ENCODE measurements at places on chromosomes 13 and 19.

GRCh38 chr19:44653977-44654774, 10.5 kb downstream of the PVR start:
- DNase-seq: peak; percentile 66

DNA sequence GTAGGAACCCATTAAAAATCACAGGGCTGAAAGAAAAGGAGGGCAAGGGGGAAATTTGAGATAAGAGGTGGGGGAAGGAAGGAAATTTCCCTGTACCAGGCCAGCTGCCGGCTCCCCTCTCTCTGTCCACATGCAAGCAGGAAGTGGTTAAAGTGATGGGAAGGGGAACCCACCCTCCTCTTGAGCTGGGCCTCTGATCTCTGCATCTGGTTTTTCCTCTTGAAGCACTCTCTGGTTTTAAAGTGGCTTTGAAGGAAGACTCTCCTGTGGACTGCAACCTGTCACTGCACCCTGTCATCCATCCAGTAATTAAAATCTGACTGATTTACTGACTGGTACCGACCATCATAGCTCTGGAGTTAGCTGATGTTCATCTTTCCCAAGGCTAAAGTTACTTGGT, 239.6 kb downstream of the TSHZ3 start:
- no peak for DNase-seq

- DNase-seq: no peak
Observed at GRCh38 chr19:42497492-42498168, 30.7 kb downstream of the CEACAM1 start.

DNA sequence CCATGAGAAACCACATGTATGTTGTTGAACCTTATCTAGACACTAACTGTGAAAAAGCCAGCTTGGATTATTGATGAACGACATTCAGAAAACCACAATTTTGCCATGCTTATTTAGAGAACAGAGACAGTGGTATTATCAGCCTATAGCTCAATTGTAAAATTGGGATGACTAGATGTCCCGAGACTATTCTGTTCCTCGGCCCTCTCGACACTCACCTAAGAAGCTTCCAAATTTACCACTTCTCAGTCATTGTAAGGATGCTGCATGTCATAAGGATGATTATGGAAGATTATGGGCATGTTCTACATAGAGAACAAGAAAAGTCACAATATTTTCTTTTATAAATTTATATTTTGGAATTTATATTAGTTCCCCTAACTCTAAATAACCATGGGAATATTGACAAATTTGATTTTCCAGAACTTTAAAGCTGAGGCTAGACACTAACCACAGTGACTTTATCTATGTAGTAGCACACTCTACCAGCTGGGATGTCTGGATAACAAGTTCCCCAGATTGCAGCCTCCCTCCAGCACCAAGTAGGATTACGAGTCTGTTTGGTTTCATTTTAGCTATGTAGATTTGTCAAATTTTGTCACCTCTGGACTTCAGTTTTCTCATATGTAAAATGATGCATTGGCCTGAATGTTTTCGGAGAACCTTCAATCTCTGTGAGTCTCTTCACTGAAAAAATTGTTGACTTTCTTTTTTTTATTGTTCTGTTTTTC, 513.6 kb downstream of the IRS2 start:
- DNase-seq: no peak

- DNase-seq: no peak
Observed at GRCh38 chr13:77031656-77032243, 4.8 kb upstream of the FBXL3 start.

DNA sequence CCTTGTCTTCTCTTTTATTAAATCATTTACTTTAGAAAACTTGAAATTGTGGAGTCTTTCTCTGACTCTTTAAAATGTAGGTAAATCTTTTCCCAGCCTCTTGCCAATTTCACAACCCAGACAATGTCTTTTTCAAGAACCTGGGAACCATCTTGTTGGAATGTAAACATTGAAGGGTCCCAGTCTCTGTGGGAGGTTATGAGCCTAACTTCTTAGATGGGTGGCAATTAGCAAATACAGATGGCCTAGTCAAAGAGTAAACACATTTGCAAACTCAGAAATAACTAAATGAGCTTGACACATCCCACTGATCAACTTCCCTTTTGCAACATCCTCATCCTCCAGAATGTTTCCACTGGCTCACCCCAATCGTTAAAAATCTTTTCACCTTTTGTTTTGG, 721.0 kb downstream of the PCDH9 start:
- no peak for DNase-seq

DNA sequence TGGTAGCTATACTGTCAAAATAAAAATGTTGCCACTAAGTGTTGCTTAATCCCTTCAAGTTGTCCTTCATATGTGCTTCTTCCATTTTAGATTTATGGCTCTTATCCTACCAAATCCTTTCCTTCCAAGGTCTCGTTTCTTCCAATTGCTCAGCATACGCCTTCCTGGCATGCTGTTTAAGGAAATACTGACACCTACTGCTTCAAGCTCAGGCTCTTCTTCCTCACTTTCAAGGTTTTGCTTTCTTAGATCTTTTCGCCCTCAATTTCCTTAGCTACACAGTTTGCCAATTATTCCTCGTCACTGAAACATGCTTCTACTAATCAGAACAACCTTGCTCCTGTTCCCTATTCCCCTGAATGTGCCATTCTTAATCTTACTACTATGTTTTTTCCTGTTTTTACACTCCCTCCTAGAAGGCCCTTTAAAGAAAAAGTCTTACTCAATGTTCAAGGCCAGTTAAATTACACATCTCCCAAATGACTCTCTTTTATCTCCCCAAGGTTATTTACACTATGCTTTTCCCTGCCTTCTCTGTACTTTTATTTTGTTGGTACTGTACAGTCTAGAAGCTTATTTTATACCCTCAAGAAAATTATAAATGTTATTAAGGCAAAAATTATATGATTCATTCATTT, 343.1 kb downstream of the MZT1 start:
- DNase-seq: no peak

GRCh38 chr19:42538841-42539709, 10.8 kb upstream of the CEACAM1 start:
- no peak for DNase-seq

DNA sequence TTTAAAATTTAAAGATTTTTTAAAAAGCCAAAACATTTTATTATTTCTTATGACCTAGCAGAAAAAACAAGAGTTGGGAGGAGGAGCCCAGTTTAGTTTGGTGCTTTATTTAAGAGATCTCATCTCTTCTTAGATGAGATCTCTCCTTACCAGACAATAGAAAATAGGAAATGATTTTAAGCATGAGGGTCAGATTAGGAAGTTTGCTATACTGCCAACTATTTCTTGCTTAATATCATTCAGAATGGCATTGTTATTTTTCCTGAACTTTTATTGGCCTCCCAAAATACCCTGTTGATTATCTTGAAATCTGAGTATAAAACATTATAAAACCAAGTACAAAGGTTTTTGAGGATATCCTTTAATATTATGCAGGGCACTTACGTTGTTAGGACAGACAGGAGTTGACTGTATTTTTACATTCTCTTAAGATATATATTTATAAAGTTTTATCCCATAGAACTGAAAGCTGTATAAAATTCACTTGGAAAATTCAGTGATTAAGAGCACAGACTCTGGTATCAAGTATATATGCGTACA, 56.1 kb downstream of the DNAJC15 start:
- DNase-seq: no peak

DNA sequence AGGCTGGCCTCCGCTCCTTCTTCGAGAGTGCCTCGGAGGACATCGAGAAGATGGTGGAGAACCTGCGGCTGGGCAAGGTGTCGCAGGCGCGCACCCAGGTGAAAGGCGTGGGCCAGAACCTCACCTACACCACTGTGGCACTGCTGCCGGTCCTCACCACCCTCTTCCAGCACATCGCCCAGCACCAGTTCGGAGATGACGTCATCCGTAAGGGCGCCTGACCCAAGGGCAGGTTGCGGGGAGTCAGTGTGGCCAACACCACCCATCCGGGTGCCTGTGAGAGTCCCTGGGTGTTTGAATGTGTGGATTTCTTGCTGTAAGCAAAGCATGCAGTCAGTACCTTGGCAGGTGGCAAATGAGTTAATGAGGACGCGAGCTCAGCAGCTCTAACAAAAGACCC, 78.8 kb downstream of the RYR1 start:
- DNase-seq: no peak

GRCh38 chr19:29804493-29804892, 7.3 kb upstream of the CCNE1 start:
- no peak for DNase-seq

DNA sequence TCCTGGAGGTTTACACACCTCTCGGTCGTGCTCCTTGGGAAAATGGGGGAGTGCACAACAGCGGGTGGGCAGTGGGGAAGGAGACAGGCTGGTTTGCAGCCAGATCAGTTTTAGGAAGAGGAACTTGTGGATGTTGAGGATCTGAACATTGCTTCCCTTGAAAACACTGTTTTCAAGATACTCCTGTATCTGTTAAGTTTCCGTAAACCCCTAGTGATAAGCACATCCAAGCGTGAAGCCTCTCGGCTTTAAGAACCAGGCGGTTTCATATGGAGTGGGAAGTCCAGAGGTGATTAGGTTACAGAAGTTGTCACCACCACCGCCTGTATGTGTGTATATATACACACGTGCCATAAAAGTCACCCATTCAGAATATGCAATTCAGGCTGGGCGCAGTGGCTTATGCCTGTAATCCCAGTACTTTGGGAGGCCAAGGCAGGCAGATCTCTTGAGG, 47.4 kb downstream of the SIPA1L3 start:
- DNase-seq: no peak

DNA sequence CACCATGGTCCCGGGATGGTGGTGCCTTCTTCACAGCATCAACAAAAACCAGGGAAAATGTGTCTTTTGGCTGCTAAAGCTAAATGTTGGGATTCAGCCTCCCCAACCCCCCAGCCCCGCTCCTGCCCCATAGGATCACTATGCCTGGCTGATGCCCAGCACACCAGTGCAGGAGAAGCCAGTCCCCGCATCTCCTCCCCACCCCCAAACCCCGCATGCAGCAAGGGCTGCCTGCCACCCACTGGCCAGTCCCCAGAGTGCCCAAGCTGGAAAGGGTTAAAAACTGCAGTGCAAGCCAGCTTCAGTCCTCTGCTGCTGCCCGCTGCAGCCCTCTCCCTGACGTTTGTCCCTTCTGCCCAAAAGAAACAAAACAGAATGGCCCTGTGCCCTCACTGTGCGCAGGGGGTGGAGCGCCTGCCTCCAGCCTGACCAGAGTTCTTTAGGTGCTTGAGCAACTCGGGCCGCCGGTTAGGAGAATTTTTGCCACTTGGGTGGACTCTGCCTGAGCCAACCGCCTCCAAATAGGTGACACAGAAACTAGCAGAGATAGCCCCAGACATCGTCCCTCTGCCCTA, 3.7 kb downstream of the CALM3 start:
- DNase-seq: no peak

- peak; percentile 54 for DNase-seq
Observed at GRCh38 chr19:33758541-33759013, 38.1 kb upstream of the KCTD15 start.

DNA sequence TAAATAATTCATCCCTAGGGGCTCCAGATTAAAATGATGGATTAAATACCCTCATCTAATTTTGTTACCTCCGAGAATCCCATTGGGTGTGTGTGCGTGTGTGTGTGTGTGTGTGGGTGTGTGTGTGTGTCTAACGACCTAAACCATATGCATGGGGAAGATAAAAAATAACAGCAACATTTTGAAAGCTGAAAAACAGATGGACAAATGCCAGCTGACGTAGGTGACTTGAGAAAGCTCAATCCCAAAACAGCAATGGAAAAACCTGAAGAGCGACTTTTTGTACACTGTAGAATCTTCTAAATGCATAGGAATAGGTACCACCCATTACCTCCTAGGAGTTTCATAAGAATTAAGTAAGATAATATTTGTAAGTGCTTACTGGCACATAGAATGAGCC, 8.7 kb upstream of the RPL21 start:
- no peak for DNase-seq

DNA sequence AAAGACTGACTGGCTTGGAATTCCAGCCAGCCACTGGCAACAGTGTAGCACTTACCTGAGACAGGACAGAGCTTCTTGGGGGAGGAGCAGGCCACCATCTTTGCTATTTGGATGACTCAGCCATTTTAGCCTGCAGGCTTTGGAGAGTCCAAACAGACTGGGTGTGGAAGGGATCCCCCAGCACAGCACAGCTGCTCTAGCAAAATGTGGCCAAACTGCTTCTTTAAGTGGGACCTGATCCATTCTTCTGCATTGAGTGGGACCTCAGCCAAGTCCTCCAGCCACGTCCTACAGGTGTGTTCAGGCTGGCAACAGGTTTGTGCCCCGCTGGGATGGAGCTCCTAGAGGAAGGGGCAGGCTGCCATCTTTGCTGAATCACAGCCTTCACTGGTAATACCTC, 80.0 kb downstream of the NDFIP2 start:
- no peak for DNase-seq

DNA sequence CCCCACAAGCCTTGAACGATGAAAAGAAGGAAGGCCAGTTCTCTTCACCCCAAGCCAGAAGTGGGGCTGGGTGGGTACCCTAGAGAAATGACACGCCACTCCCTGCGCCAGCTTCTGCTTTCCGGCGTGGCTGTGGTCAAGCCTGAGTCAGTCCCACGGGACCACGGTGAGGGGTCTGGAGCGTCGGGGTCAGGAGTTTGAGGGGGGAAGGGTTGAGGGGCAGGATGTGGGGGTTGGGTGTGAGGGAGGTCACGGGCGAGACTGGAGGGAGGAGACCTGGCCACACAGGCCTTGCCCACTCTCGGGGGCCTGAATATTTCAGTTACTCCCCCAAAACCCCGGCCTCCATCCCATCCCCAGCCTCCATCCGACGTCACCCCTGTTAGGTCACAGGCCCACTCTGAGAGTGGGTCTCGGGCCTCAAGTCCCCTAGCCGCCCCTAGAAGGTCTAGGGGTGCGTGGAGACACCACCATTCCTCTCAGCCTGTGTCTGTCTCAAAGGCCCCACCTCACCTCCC, 500 bp upstream of the IFI30 start:
- DNase-seq: no peak

DNA sequence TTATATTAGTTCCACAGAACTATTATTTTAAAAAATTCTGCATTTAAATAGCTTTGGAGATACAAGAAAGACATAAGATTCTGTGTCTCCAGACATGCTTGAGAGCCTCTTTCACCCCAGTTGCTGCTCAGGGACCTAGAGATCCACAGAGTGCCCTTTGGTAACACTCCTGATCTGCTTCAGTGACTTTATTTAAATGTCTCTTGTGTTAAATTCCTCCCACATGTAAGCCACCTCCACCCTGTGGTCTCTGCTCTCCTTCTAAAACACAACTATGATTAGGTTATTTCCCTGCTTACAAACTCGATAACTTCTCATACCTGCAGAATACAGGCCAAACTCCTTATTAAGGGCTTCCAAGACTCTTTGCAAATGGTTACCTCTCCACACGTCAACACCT, 141.0 kb downstream of the RFC3 start:
- no peak for DNase-seq

- DNase-seq: no peak
Observed at GRCh38 chr13:51902776-51903175, 41.0 kb downstream of the CCDC70 start.

DNA sequence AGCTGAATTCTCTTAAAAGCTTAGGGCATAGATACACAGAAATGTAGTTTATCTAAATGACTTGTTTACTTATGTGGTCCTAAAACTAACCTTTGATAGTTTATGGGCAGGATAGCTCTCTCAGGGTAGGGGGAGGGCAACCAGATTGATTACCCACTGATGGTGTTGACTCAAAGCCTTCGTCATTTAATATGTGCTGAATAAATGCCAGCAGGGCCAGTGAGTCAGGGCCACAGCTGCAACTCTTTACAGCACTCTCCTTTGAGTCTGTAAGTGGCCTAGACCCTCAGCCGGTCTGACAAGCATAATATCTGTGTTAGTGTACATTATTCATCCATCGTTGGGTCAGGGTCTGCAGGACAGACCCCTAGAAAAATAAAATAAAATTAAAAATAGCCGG, 128.5 kb downstream of the ZNF675 start:
- DNase-seq: no peak

- DNase-seq: no peak
Observed at GRCh38 chr13:44622261-44622660, 46.1 kb upstream of the TSC22D1 start.
